ENCODE measurements at places on chromosomes 16 and 17.

DNA sequence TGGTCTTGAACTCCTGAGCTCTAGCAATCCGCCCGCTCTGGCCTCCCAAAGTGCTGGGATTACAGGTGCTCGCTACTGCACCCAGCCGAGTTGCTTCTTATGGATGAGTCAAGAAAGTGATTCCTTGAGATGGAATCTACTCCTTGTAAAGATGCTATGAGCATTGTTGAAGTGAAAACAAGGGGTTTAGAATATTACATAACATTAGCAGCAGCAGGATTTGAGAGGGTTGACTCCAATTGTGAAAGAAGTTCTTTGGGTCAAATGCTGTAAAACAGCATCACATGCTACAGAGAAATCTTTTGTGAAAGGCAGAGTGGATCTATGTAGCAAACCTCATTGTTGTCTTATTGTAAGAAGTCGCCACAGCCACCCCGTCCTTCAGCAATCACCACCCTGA lies 72.7 kb downstream of the NT5M start:
- DNase-seq = no peak

GRCh38 chr16:86611525-86611855 lies 33.1 kb downstream of the FOXL1 start:
- no peak for DNase-seq

- DNase-seq = no peak
These were observed 25.0 kb downstream of the FAM20A start for GRCh38 chr17:68576137-68576536.

GRCh38 chr17:16378636-16379282 lies 2.1 kb upstream of the UBB start:
- no peak for DNase-seq

- DNase-seq = peak; percentile 72
These were observed 10.2 kb downstream of the FLII start for GRCh38 chr17:18248300-18248731.

- DNase-seq = no peak
These were observed 1.6 kb downstream of the AHSP start for GRCh38 chr16:31529108-31529936.

GRCh38 chr17:74461611-74462010 lies 4.8 kb upstream of the CD300A start:
- DNase-seq = no peak

DNA sequence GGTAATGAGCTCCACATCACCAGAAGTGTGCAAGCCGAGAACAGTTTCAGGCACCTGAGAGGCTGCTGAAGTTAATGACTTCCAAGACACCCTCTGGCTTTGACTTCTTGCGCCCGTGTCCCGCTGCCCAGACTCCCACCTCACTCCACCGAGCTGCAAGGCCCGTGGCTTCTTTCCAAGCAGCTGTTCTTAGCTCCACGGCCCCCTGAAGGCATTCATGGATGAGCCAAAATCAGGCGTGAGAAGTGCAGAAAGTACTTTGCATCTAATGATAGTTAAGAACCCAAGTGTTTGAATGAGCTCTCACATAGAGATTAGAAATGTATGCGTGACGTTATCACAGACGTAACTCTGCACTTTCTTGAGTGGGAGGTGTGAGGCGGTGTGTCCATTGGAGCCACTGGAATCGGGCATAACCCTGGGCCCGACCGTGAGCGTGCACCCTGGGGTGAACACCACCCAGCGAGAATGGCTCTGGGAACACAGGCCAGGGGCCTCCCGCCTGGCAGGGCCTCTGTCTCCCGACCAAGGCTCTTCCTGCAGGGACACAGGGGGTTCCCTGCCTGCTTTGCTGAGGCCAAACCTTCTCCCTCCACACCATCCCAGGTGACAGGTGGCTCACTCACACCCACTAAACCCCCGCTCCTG lies 11.0 kb downstream of the NPTX1 start:
- DNase-seq = no peak

DNA sequence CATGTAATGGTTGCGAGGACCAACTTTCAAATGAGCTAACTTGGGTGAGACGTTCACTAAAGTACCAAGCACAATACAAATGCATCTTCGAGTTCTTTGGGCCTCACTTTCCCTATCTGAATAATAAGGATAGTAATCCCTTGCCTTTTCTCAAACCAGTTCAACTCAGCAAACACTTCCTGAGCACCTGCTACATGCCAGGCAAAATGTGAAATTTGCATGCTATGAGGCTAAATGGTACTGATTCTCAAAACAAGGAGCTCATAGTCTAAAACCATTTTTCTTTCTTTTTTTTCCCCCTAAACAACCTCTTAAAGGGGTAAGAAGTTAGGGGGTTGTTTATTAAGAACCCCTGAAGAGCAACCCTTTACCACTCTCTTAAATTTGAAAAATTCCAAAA lies 101.4 kb upstream of the HLF start:
- DNase-seq = no peak

DNA sequence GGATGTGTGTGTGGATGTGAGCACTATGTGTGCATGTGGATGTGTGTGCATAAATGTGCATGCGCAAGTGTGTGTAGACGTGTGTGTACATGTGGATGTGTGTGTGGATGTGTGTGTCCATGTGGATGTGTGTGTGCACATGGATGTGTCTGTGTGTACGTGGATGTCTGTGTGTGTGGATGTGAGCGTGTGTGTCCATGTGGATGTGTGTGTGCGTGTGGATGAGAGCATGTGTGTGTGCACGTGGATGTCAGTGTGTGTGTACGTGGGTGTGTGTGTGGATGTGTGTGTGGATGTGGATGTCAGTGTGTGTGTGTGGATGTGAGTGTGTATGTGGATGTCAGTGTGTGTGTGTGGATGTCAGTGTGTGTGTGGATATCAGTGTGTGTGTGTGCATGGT lies 63.6 kb upstream of the DOC2B start:
- no peak for DNase-seq

DNA sequence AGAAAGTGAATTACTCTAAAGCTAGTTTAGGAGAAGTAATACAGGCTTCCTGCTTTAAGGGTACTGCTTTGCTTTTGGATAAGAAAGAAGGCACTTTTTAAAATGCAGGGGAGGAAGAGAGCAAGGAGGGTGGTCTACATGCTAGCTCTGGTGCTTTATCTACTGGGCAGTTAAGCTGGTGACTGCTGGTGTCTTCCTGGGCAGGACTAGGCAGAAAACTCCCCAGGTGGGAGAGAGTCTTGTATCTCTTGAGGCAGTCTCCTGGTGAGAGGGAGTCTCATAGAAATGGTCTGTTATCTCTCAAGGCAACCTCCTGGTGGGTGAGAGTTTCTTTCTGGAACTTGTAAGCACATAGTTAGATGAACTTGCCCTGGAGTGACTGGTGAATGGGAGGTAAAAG lies 953.9 kb upstream of the GOT2 start:
- no peak for DNase-seq

GRCh38 chr17:78127239-78127887 lies 1.2 kb downstream of the TMC6 start:
- DNase-seq = no peak

- DNase-seq = no peak
These were observed 573.4 kb downstream of the CDH13 start for GRCh38 chr16:83200005-83200779.

GRCh38 chr17:51580869-51581268 lies 320.5 kb downstream of the UTP18 start:
- no peak for DNase-seq

GRCh38 chr17:47117386-47117785 lies 71.7 kb downstream of the CDC27 start:
- no peak for DNase-seq

GRCh38 chr17:14760719-14761411 lies 460.0 kb downstream of the HS3ST3B1 start:
- peak; percentile 23 for DNase-seq

GRCh38 chr17:39357986-39358385 lies 43.4 kb downstream of the FBXL20 start:
- DNase-seq = no peak

GRCh38 chr16:86786338-86786737 lies 208.0 kb downstream of the FOXL1 start:
- no peak for DNase-seq

- no peak for DNase-seq
These were observed 139.8 kb upstream of the CACNG5 start for GRCh38 chr17:66695098-66695497.

GRCh38 chr16:63612462-63613227 lies 1509.2 kb downstream of the CDH11 start:
- no peak for DNase-seq

DNA sequence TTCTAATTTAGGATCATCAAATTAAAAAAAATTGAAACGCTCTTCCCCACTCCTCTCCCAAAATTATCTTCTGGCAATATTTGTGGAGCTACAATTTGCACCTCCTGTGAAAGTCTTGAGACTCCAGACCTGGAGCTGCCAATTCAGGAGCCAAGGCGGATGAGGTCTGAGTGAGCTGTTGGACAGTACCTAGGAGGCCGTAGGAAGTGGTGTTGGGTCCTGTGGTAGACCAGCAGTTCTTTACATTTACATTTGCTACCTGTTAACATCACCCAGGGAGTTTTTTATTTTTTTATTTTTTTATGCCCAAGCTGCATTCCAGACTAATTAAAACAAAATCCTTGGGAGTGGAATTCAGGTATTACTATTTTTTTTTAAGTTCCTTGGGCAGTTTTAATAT lies 271.0 kb downstream of the PHKB start:
- DNase-seq = no peak

DNA sequence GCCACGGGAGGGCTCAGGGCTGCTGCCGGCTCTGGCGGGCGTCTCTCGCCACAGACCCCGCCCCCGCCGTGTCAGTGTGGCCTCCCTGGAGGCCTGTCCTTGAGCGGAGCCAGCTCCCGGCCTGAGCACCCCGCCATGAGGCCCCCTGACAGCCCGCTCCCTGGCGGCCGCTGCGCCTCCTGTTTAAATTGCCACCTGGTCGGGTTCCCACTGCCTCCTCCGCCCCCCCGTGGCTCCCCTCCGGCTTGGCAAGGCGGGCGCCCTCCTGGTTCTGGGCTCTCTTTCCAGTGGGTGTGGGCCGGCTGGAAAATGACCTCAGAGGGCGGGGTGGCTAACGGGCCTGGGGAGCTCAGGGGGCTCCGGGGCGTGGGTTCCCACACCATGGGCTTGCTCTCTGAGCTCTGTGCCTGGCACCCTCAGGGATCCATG lies 42.1 kb upstream of the SSTR5 start:
- DNase-seq = no peak

All from renal cortex interstitium (tissue), 15 donors.